ENCODE measurements at places on chromosomes 7 and 10.

GRCh38 chr10:101331956-101332355, 22.0 kb upstream of the BTRC start:
- no peak for DNase-seq

DNA sequence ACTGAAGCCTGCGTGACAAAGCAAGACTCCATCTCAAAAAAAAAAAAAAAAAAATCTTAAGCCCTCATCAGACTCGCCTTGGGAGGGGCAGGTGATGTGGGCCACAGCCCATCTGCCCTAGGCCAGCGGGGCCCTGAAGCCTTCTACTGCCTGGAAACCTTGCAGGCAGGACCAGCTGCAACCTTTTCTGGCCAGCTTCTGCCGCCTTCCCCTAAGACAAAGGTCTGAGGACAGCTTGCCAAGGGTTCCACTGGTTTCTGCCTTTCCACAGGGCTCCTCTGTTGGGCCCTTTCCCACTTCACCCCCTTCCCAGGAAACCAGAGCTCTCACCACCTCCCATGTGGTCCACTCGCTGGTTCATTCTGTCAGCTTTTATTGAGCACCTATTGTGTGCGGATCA, 35.2 kb downstream of the UBTD1 start:
- no peak for DNase-seq

- no peak for DNase-seq
These were observed 179.4 kb upstream of the PRR15 start for GRCh38 chr7:29384277-29384676.

GRCh38 chr7:25707768-25708620, 444.0 kb upstream of the NFE2L3 start:
- DNase-seq, result no peak

Measured in BE2C (cell line).